ENCODE measurements at places on chromosomes 2 and 18. TPM values are rescaled to one million over a fixed set of nuclear protein-coding genes. Genes with fewer than 3 reads are reported as not detected.
A peak's percentile ranks its signal among the peaks of the same experiment; 100 is the strongest.

DNA sequence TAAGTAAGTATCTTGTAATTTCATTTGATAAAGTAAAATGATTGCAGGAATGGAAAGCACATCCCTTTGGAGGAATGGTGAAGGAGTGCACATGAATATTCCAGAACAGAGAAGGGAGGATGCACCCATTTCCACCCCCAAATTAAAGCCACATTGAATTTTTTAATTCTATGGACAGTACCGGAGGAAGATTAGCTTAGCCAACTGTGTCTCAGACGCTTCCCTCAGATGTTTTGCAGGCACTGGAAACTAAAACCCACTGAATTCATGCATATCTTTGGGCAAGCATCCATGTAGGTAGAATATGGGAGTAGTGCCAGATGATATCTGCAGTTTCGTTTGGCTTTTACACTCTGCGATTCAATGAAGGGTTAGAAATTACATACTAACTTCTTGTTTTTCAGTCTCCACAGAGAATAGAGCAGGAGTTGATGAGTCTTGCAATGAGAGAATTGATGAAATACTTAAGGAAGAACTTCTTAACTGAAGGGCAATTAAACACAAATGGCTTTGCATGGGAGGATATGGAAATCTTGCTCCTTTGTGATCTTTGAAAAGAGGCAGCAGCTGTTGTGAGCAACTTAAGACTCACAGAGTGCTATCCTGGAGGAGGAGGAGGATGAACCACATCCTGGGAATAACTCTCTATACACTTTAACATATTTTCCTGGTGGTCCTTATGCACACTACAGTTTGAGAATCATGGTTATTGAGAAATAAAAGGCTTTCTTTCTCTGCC, 71.7 kb upstream of the MYO3B start:
- no peak for DNase-seq
- H3K27me3 ChIP-seq = no peaks in the 10 kb centered on the region
- H3K27ac ChIP-seq = no peak overlapping the region
- H3K36me3 ChIP-seq = no peaks in the 10 kb centered on the region
- no peaks in the 10 kb centered on the region for H3K4me1 ChIP-seq

DNAJC5G gene
- 1.2 TPM for total RNA-seq

TUBA4B gene
- total RNA-seq = not detected

- DNase-seq = peak; percentile 64
- peak overlapping the region; percentile 95 for H3K27ac ChIP-seq
- H3K27me3 ChIP-seq = no peaks in the 10 kb centered on the region
Measured at GRCh38 chr2:71223767-71224333, 3.1 kb downstream of the PAIP2B start.

KCNS3 gene
- 4.0 TPM for total RNA-seq

TMEM247 gene
- not detected for total RNA-seq

DNA sequence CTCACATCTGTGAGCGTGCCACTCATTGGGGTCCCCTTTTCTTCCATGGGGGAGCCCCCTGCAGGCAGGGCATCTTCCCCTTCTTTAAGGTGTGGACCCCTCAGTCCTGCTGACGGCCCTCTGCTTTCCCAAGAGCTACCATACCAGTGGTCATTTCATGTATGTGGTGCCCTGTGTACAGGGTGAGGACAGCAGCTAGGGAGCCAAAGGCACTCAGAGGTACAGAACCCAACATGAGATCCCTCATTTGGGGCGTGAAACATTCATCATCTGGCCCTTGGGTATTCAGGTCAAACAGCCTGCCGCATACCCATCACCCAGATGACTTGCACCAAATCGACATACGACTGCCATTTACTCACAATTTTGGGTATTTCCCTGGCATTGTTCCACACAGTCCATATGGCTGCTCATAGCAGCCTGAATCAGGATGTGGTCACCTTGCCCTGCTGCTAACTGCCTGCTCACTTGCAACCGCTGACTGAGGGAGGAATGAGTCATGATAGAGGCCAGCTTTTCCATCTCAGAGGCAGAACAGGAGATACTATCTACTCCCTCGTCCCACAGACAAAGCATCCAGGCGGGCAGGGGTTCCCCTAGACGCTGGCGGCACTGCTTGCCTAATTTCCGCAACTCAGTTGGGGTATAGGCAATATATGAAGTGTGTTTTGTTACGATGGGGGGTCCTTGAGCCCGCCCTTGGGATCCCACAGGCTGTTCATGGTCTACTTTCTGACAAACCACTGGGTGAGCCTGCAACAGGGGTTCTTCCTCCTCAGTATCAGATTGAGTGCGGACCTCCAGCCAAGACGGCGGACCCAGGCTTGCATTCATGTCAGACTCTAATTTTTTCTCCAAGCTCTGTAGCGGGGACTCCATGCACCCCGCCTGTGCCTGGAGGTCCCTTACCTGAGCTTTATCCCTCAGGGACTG, 228.6 kb downstream of the SATB2 start:
- no peak for DNase-seq
- no peaks in the 10 kb centered on the region for H3K36me3 ChIP-seq
- no peaks in the 10 kb centered on the region for H3K27me3 ChIP-seq

- H3K27me3 ChIP-seq = no peaks in the 10 kb centered on the region
- H3K27ac ChIP-seq = no peak overlapping the region
- peaks cover 46% of the 10 kb centered on the region for H3K36me3 ChIP-seq
Measured at GRCh38 chr2:207110310-207110709, 55.4 kb downstream of the KLF7 start.

GRCh38 chr2:187429989-187430388, 18.1 kb downstream of the CALCRL start:
- H3K27ac ChIP-seq = peak overlapping the region; percentile 41
- peaks cover 8% of the 10 kb centered on the region for H3K36me3 ChIP-seq

DNA sequence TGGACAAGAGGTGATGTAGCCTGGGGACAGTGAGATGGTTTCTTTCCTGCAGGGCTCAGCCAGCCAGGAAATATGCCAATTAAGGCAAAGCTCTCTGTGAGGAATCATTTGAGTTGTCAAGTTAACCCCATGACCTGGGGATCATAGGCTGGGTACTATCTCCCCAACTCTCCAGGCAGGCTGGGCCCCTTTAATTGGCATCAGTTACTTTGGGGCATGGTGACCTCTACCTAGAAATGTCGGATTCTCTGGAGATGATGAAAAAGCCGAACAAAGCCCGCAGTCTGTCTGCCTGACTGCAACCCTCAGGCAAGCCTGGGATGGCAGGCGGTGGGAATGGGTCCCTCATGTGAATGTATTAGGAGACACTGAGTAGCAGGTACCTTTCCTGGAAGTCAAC, 193.5 kb upstream of the SMAD2 start:
- DNase-seq = no peak
- no peak overlapping the region for H3K27ac ChIP-seq
- H3K4me1 ChIP-seq = peaks cover 6% of the 10 kb centered on the region
- no peaks in the 10 kb centered on the region for H3K36me3 ChIP-seq
- H3K4me3 ChIP-seq = no peak overlapping the region
